ENCODE measurements at places on chromosomes 11 and 22.

DNA sequence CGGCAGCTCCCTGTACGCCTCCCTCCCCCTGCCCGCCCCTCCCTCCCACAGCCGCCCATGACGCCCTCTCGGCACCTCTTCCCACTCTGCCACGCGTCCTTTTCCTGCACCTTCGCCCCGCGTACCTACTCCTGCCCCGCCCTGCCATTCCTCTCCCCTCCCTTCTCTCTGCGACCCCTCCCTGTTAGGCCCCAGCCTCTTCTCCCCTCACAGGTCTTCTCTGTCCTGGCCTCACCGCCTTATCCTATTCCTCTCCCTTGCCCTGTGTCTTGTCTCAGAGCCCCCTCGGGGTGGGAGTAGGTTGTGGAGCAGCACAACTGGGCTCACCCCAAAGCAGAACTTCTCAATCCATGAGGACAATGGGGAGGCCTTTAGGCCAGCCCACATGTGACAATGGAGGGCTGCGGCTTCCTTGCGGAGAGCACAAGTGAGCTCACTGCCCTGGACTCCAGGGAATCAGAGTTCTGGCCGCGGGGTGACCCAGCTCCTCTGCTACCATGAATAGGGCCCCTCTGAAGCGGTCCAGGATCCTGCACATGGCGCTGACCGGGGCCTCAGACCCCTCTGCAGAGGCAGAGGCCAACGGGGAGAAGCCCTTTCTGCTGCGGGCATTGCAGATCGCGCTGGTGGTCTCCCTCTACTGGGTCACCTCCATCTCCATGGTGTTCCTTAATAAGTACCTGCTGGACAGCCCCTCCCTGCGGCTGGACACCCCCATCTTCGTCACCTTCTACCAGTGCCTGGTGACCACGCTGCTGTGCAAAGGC is 539 bp downstream of the SLC35C1 start:
- peak; percentile 48 for DNase-seq

DNA sequence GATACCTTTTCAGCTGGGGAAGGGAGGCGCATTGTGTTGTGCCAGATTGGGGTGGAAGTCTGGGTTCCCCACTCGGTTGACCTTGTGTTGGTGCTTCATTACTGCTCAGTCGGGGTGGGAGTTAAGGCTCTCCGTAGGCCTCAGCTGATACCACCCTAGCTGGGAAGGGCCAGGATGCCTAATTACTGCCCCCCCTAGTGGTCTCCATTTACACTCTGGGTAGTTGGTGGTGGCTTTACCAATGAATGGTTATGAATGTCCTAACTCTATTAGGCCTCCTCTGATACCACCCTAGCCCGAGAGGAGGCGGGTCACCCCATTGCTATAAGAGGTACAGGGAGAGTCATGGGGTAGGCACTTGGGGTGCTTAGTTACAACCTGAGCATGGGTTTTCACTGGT is 27.5 kb upstream of the HIKESHI start:
- peak; percentile 36 for DNase-seq

DNA sequence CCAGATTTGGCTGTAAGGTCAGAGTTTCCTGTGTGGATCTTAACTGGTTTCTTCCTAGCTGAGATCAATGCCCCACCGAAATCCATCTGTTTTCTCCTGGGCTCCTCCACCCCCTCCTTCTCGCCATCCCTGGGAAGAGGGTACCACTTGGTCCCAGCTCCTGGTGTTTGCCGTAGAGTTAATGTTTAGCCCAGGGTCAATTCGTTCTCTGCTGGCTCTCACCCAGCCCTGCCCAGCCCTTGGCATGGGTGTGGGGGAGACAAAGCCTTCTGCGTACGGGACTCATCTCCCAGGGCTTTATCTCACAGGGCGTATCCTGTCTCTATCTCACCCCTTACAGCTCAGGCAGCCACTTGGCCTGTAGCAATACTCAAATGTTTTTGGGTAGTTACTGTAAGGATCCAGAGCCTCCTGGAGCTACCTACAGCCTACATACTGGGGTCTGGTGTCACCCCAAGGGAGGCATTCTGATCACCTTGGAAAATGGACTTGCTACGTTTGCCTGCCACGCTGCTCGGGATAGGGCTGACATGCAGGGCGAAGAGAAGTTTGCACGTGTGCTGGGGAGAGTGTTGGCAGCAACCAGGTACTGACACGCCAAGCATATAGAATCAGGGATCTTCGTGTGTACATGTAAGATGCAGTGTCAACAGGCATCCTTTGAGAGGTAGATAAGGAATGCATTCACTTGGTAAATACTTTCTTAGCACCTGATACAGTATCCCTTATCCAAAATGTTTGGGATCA is 66.1 kb downstream of the SCN3B start:
- DNase-seq, result peak; percentile 5

DNA sequence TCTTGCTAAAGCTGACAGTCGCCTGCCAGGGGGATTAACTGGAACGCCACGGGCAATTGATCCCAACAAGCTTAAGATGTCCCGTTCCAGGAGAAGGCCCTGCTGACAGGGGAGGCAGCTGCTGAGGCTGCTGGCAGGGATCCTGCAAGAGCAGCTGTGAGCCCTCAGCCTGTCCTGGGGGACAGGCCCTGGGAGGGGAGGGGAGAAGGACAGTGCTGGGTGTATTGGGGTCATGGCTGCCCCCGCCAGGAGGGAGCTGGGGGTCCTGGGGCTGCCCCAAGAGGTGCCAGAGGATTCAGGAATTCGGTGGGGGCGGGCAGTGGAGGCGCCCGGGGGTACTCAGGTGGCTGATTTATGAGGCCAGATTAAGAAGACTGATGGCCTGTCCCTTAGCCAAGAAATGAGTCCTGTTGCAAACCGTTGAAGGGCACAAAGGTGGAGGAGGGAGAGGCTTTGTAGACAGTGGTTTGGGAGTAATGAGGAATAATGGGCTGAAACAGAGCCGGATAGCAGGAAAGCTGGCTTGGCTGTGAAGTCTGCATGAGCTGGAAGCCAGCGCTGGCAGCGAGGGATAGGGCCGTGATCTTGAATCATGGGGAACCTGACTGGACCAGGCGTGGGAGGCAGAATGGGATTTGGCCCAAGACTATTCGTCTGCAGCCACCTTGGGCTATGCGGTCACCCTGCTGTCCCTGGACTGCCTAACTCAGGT is 133.5 kb downstream of the CACNA1I start:
- DNase-seq, result no peak

GRCh38 chr22:49740242-49740641 is 87.4 kb downstream of the BRD1 start:
- no peak for DNase-seq

GRCh38 chr11:40401132-40401853 is 1058.2 kb downstream of the LRRC4C start:
- no peak for DNase-seq

DNA sequence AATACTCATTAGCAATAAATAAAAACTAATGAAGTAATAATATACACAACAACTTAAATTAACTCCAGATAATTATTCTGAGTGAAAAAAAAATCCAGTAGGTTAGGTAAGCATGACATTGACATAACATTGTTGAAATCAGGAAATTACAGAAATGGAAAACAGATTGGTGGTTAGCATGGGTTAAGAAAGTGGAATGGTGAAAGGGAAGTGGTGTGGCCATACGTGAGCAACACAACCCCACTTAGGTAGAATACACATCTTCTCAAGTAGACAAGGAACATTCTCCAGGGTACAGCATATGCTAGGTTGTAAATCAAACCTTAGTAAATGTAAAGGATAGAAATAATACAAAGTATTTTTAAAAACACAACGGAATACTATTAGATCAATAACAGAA is 30.2 kb upstream of the CLTCL1 start:
- DNase-seq, result no peak

DNA sequence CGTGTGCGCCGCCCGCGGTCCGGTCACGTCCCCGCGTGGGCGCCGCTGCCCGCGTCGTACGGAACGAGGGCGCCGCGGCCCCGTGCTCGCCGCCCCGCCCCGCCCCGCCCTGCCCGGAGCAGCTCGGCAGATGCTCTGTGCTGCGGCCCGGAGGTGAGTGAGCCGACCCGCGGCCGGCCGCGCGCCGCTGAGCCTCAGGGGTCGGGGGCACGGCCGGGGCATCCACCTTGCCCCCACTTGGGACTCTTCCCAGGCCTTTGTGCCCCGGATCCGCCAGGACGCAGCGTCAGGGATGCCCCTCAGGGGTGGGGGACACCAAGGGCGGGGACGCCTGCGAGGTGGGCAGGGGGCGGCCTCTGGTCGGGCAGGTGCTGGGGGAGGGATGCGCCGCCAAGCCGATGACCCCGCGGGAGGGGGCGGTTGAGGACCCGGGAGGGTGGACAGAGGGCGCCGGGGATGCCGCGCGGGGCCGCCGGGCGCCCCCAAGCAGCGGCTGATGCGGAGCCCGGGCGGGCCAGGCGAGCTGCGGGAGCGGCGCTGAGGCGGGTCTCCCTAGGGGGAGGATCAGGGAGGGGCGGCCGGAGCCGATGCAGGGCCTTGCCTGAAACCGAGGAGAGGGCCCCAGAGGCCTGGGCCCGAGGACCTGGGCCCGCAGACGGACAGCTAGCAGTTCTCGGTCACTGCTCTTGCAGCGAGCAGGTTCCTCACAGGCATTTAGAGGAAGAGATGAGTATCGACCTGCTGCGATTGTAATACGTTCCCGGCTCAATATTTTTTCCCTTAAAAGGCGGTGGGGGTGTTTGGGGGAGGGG is at the start of gene GNAZ:
Gene GNAZ, plus strand, starts transcription at position 102 of the 812 bp plus-strand sequence. CDS start 25,177 bp downstream, outside the sequence.
- peak; percentile 27 for DNase-seq

- no peak for DNase-seq
Observed at GRCh38 chr22:41582694-41583093, 6.9 kb downstream of the PMM1 start.

Measured in hematopoietic multipotent progenitor cell treated with erythropoietin and hydrocortisone succinate and interleukin-3 and kit ligand, for 6 days (in vitro differentiated cells).